ENCODE measurements at places on chromosomes 5 and 9. TPM values are rescaled to one million over a fixed set of nuclear protein-coding genes. Genes with fewer than 3 reads are reported as not detected.

GRCh38 chr5:25516141-25516540 lies 871.4 kb upstream of the CDH10 start:
- no peak for DNase-seq

DNA sequence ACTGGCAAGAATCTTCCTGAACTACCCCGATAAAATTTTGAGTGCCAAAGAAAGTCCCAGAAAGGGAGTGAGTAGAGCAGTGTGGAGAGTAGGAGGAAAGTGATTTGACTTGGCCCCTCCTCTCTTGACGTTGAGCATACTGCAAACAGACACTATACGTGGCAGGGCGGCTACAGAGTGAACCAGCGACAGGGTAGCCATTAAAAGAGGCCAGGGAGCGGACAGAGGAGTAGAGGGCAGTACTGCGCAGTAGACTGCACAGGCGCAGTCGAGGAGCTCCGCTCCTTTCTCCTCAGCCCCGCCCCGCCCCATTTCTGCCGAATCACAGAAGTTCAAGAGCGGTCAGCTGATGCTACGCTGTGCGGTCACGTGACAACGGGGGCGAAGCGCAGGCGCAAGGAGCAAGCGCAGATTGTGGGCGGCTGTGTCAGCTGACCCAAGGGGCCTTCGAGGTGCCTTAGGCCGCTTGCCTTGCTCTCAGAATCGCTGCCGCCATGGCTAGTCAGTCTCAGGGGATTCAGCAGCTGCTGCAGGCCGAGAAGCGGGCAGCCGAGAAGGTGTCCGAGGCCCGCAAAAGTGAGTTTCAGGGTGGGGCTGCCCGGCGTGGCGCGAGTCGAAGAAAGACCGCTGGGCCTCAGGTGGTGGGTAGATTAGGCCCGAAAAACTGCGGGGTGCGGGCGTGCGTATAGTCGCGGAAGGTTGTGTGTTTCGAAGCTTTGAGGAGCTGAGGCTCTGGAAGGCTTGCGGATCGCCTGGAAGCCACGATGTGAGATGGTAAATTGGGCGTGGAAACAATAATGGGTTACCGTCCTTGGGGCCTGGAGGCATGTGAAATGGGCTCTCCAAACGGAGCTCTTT lies at the start of gene ATP6V1G1:
Gene ATP6V1G1 (plus strand): TSS at position 425 of the 858 bp plus-strand sequence. CDS start 70 bp downstream, at position 495.
- peak; percentile 100 for DNase-seq

GRCh38 chr5:31698673-31699072 lies 59.7 kb downstream of the PDZD2 start:
- DNase-seq: no peak

DNA sequence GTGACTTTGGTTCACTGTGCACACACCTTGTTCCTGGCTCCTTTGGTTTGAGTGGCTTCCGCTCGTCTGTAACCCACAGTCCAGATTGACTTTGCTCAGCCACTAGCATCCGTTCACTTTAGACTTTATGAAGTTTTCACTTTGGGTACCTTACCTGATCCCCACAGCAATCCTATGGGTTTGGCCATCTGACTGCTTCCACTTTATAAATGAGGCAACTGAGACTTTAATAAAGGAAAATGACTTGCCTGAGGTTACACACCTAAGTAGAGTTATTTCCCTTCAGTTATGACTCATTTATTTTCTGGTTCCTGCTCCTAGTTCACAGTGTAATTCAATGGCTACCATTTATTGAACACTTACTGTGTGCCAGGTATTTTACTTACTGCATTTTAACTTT lies 94.2 kb upstream of the SAP30L start:
- no peak for DNase-seq

- DNase-seq: no peak
Measured at GRCh38 chr5:74460694-74461093, 179.8 kb downstream of the ENC1 start.

GRCh38 chr5:128464596-128464995 lies 73.4 kb downstream of the FBN2 start:
- no peak for DNase-seq

DNA sequence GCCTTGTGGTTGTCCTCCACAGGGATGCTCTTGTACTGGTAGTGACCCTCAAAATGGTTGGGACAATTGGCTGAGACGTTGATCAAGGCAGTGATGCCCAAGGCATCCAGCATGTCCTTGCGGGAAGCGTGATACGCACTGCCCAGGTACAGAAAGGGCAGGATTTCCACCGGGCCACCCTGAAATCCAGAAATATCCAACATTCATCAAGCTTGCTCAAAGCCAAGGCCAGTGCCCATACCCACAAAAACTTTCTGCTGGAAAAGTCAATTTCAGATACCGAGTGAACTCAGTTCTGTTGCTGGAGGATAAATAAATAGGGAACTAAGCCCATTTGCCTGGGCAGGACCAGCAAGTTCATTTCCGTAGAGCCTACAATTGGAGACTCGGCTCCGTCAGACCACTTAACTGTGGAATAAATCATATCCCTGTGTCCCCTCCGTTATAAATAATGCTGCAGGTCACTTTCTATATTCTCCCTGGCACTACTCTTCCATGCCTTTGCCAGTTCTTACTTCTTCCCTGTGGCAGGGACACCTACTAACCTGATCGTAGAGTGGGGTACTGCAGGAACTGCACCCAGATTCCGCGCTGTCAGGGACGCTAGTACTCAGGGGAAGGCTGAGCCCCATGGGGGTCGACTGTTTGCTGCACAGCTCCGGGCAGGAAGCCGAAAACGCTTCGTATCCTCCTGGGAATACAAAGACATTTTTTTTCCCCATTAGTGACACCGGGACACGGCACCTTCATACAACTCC lies 1.2 kb downstream of the DUSP1 start:
- DNase-seq: peak; percentile 49

DNA sequence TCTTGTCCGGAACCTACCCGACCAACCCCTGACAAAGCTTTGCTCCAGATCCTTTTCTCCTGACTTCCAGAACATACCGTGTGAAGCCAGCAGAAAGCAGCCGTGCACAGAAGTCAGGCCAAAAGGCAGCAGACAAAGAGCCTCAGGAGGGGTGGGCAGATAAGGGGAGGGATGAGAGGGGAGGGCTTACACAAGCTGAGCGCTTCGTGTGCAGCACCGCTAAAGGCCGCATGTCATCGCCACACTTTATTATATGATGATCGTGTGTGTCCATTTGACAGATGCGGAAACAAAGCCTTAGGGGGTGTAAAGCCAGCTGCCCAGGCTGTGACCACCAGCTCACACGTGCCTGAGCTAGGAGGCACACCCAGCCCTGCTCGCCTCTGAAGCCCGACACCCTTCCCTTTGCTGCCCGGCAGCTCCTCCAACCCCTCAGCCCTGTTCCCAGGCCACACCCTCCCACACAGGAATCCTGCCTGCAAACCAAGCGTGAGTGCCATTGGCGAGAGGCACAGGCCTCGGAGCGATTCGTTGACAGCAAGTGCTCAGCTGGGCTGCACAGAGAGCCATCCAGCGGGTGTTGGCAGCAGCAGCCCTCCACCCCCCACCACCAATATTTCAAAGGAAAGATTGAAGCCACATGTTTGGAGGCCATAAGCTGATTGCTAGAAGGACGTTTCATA lies 170.5 kb upstream of the SMIM23 start:
- peak; percentile 58 for DNase-seq

- no peak for DNase-seq
Measured at GRCh38 chr5:56917534-56917933, 8.1 kb downstream of the SETD9 start.

DNA sequence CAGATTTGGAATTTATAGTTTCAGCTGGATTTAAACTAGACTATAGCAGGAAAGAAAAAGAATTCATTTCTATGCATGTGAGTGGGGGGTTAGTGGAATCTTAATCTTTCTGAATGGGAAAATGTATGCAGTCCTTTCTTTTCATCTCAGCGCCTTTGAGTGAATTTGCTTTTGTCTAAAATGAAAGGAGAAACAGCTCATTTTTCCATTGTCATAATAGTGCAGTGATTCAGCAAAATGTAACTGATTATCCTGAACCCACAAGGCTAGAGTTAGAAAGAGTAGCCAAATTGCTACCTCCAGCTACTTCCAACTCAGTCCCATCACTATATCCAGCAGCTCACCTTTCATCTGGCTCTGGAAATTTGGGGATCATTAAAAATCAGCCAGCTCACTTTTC lies 134.4 kb downstream of the ADAMTSL1 start:
- DNase-seq: no peak

GRCh38 chr9:29981013-29981412 lies 2403.4 kb upstream of the ACO1 start:
- DNase-seq: no peak

- DNase-seq: no peak
Measured at GRCh38 chr5:171823269-171823668, 37.7 kb downstream of the SMIM23 start.

- DNase-seq: no peak
Measured at GRCh38 chr9:81827616-81828296, 100.5 kb upstream of the SPATA31D4 start.

- DNase-seq: no peak
Measured at GRCh38 chr5:126189862-126190261, 233.3 kb upstream of the GRAMD2B start.

GRCh38 chr9:71602652-71603051 lies 165.7 kb downstream of the CEMIP2 start:
- no peak for DNase-seq

DNA sequence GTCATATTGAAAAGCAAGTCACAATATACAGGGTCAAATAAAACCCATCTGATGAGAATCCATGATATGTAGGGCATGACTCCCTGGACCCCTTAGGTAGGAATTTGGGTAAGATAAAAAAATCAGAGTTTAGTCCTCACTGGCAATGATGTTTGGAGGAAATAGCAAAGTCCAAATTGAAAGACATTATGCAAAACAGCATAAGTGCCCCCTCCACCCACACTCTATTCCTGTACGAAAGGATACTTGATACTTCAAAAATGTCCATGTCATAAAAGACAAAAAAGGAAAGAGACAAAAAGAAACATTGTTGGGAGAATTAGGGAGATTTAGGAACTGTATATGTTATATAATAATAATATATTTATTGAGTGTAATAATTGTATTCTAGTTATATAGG lies 96.1 kb upstream of the RASGRF2 start:
- no peak for DNase-seq

- no peak for DNase-seq
Measured at GRCh38 chr5:135326296-135327254, 72.5 kb downstream of the MACROH2A1 start.

- no peak for DNase-seq
Measured at GRCh38 chr5:139419226-139420192, 15.6 kb upstream of the SPATA24 start.

DNA sequence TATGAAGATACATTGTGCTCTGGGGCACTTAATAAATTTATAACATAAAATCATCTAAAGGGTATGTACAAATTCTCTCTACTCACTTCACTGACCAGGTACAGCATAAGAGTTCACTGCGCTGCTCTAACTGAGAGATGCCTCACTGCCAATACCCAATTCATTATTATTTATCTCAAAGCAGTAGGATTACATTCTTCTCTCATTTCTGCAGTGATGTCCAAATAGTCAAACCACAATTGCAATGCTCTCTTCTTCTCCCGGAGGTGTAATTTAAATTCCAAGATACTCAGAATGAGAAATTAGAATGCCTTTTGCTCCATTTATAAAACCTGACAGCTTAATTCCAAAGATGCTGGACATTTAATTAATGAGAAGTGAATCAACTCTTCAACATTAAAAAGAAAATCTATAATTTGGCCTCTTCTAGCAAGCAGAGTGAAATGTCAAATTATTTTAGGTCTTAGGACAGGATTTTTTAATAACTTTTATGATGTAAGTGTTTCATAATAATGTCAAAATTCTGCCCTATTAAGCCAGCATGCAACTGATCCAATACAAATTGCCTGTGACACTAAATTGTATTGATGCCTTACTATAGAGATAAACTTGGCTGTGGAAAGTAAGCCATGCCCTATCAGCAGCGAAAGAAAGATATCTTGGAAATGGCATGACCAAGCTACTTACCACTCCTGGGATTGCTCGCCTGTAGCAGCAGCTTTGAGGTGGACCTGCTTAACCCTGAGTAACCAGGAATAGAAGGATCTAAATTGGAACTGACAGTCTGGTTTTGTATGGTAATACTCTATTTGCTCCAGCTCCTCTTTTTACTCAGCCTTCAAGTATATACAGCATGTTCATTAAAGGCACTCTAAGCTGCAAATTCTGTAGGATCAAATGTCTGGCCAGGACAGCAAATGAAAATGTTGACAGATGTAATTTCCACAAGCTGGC lies 374.2 kb upstream of the TYRP1 start:
- no peak for DNase-seq

LHX2 gene
- 2.0 TPM for polyA plus RNA-seq

SLC4A9 gene
- polyA plus RNA-seq: 0.18 TPM
